NCI-H2081 (cell line): ENCODE measurements at places on chromosomes 11 and 22.
A peak's percentile ranks its signal among the peaks of the same experiment; 100 is the strongest.

GRCh38 chr11:66859686-66860448 lies 3.0 kb downstream of the LRFN4 start:
- no peak for DNase-seq

DNA sequence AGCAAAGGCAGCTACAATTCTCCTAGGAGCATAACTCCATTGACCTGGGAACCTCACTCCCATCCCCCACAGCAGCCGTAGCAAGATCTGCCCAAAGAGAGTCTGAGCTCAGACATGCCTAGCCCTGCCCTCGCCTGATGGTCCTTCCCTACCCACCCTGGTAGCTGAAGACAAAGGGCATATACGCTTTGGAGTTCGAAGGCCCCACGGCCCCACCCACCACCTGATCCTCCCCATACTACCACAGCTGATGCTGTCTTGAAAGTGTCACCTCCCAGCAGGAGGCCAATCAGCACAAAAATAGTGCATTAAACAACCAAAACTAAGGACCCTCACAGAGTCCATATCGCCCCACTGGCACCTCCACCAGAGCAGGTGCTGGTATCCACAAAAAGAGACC lies 22.6 kb upstream of the GNAZ start:
- no peak for DNase-seq

DNA sequence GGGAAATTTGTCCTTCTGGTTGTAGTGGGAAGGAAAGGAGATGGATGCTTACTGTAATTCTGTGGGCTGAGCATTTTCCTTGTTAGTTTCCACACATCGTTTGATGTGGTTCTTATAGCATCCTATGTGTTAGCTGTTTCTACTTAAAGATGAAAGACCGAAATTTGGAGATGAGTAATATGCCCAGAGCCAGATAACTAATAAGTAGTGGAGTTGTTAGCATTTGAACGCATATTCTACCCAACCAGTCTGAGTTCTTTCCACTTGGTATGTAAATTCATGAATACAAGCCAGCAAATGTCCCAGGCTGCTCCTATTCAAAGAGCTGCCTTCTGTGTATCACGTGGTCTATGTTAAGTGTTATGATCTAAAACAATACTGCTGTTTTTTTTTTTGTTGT lies 14.6 kb downstream of the SPECC1L start:
- DNase-seq: no peak

DNA sequence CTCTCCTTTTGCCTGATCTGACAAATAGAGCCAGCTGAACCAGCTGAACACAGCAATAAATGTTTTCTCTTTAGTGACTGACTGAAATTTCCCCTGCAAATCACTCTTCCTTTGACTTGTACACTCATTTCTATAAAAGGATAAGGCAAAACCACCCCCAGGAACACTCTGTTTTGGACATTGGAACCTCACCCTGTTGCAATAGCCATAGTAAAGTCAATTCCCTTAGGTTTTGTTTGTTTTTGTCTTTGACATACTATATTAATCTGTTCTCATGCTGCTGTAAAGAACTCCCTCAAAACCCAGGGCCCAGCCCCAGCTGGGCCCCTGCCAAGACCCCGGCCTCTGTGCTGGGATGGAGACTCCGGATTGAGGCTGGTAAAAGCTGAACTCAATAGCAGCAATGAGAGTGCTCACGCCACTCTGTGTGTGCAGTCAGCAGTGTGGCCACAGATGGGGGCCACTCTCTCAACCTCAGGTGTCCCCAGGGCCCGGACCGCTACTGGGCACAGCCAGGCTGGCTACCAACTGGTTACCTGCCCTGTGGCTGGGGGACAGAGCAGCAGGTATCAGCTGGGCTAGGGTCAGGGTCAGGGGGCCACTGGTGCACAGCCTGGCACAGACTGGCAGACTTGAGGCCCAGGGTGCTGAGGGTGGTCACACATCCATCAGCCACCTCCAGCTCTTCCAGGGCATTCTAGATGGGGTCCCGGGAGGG lies 597.4 kb downstream of the LUZP2 start:
- no peak for DNase-seq

DNA sequence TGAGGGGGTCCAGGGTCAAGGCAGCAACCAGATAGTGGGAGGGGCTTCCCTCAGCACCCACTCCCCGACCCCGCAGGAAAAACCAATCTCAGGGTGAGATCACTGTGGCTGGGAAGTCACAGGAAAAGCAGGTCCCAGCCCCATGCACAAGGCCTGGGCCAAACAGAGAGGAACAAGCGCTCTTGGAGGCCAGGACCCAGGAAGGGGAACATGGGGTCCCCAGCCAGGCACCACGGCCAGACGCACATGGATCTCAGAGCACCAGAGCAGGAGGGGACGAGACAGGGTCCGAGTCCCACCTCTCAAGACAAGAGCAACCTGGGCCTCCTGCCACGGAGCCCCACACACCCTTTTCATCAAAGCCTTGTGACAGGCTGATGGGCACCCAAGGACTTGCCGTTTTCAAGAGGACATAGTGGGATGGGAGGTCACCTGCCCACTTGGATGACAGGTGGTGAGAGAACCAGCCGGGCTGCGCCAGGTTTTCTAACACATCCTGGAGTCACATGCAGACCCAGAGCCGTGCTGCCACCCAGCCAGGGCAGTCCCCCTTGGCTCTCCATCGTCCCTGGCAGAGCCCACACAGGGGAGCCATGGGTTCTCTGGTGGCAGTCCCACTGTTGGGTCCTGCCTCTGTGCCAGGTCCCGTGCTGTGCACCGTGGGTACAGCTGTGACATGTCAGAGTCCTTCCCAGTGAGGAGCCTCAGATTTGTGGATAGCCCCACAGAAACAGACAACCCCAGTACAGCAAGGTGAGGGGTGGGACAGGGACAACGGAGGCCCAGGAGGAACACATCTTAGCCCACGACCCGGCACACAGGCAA lies 13.2 kb downstream of the POLR3H start:
- DNase-seq: no peak

GRCh38 chr22:40634119-40634903 lies 2.2 kb downstream of the MRTFA start:
- no peak for DNase-seq

DNA sequence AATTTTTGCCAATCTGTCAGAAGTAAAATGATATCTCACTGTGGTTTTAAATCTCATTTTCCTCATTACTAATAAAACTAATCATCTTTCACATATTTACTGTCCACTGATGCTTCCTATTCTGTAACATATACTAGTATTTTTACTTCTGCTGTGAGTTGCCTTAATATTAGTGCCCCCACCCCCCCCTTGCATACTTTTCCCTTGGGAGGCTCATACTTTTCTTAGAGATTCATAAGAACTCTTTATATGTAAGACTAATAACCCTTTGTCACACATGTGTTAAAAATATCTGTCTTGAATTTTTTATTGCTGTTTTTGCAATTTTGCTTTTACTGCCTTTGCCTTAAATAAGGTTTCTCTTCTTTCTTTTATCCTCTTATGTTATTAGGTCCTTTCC lies 87.2 kb downstream of the PHF21A start:
- no peak for DNase-seq

GRCh38 chr22:46649141-46650077 lies 29.2 kb downstream of the GRAMD4 start:
- DNase-seq: peak; percentile 55

DNA sequence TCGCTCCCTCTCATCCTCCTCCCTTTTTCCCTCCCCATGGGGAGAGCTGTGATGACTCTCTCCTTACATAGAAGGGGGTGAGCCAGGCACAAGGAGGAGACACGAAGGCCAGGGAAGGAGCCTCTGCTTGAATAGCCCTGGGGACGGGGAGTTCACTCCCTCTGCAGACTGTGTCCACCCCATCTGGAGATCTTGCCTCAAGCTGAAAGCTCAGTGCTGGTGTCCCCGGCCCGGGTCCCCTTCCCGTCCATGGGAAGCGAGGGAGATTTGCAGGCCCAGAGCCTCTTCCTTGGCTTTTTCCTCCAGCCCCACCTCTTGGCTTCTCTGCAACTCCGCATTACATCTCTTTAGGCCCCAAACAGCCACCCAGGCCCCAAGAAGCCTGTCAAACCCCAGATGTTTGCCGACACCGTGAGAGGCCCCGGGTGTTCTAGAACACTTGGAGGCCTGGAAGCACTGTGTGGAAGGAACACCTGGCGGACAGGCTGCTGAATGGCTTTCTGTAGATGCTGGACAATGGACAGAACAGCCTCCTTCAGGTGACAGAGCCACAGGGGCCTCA lies 32.3 kb downstream of the LINC01488 start:
- no peak for DNase-seq

GRCh38 chr11:32893343-32894148 lies 935 bp downstream of the QSER1 start:
- peak; percentile 62 for DNase-seq

DNA sequence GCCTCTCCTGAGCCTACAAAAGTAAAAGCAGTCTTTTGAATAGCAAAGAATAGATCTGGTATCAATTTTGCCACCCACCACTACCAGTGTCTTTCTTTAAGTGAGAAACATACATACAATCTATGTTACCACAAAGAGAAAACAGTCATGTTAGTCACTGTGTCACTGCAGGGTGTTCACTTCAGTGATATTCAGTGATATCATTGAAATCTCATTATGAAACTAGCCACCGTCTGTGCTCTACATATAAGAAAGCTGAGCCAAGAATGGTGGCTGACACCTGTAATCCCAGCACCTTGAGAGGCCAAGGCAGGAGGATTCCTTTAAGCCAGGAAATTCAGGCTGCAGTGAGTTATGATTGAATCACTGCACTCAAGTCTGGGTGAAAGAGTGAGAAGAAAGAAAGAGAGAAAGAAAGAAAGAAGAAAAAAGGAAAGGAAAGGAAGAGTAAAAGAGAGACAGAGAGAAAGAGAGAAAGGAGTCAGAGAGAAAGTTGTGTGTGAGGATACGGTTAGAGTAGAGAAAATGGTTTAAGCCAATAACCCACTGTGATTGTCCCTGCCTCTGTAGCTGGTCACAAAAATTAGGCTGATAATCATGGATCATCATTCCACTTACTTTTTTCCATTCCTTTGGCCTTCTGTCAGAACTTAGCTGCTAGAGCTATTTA lies 847.1 kb downstream of the FAM181B start:
- no peak for DNase-seq

GRCh38 chr11:33268945-33269540 lies 11.9 kb downstream of the HIPK3 start:
- no peak for DNase-seq

DNA sequence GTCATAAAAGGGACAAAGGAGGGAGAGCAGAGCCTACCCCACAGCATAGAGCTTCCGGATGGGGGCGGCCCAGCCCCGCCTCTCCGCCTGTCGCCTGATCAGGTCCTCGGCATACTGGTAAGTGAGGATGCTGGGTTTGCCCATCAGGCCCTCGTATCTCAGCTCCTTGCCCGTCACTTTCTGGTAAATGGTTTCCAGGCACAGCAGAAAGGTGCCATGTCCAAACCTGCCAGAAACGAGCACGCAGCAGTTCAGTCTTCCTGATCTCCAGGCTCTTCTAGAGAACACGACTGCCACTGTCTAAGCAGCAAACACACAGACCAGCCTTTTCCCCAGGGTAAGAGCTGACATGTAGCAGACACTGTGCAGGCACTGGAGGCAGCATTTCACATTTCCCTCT lies 17.4 kb upstream of the TMEM121B start:
- no peak for DNase-seq

DNA sequence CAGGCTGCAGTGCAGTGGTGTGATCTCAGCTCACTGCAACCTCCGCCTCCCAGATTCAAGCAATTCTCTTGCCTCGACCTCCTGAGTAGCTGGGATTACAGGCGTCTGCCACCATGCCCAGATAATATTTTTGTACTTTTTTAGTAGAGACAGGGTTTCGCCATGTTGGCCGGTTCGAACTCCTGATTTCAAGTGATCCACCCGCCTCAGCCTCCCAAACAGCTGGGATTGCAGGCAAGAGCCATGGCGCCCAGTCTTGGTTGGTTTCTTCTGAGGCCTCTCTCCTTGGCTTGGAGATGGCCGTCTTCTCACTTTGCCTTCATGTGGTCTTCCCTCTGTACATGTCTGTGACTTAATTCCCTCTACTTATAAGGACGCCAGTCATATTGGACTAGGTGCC lies 254.6 kb downstream of the BUD13 start:
- no peak for DNase-seq

- no peak for DNase-seq
These were observed 19.7 kb downstream of the SCUBE2 start for GRCh38 chr11:9071692-9072091.

DNA sequence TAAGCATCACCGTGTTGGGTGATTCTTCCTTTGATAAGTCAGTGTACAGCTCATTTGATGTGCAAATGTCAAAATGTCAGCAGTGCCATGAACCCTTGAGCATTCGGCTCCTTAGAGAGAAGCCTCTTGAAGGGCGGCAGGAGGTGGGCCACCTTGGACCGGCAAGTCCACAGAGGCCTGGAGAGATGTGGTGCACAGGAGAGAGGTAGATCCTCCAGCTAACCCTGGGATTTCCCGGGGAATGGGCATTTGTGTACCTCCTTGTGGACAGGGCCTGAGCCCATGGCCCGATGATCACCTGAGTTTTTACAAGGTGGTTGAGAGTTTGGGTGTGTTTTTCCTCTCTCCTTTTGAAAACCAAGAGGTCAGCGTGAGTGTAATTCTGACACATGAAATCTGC lies 133.2 kb upstream of the RCN1 start:
- no peak for DNase-seq

DNA sequence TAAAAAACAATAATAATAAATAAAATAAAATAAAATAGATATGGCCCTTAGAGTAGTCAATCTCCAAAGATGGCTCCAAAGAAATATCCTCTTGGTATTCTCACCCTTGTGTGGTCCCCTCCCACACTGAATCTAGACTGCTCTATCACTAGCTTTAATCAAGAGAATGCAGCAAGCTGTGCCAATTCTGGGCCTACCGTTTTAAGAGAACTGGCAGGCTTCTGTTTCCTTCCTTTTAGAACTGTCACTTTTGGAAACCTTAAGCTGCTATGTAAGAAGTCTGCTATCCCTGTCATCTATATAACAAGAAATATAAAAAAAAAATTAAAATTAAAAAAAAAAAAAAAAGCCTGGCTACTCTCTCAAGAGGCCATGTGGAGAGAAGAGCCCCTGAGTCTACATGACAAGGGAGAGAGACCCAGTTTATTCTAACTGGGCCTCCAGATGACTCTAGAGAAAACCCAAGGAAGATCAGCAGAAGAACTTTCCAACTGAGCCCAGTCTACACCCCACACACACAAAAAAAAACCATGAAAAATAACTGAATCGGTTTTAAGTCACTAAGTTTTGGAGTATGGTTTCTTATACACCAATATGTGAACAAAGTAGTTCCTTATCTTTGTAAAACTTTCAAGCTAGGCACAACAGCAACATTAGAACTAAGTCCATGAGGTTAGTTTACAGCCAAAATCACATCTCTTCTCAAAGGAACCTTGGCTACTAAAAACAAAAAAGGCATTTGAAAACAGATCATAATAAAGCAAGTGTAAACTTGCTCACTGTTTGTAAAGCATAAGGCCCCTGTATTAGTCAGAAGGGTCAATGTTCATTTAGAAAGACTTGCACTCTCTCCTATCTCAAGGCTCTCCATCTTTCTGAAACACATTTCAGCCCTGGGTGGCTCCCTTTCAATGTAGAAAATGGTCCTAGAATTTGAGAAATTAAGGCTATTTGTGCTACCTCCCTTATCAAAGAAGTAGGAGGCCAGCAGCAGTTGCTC lies 67.3 kb downstream of the AMBRA1 start:
- no peak for DNase-seq
